ENCODE measurements at places on chromosomes 5 and 9.

- DNase-seq, result no peak
Measured at GRCh38 chr9:113597390-113598241, 134.1 kb downstream of the RGS3 start.

DNA sequence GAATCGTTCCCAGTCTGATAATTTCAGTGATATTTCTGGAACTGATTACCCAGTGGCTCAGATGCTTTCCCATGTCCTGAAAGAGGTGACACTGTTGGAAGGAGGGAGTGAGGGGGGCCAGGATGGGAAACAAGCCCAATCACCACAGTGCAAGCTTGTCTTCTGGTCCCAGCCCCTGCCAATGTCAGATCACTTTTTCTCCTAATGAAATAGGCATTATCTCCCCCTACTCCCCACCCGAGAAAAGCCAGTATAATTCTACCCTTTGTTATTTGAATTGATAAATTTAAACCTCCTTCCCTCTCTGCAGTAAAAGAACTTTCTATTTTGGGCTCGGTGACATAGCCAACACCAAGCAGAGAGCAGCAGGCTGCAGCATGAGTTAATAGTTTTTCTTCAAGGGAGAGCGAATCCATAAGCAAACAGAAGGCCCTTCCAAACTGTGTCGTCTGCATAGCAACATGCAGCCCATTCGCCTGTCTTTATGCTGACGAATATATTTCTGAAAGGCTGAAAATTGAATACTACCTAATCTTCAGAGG is 14.6 kb upstream of the PPP2CA start:
- DNase-seq, result no peak

GRCh38 chr5:135609981-135610380 is 31.2 kb upstream of the CXCL14 start:
- no peak for DNase-seq

DNA sequence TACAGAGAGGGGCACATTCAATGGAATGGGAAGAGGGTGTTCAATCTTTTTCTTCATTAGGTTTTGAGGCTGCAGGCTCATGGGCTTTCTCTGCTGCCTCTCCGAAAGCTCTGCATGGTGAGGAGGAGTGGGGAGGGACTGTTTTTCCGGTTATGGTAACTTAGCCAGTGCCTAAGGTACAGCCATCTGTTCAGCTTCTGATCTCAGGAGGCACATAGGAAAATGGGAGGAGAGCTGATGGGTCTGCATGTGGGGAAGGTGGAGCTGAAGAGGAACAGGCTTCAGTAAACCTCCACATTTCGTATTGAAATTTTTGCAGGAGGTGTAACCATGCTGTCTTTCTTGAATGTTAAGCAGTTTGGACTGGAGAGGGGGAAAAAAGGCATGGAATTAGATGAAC is 1020.4 kb upstream of the WWC1 start:
- DNase-seq, result no peak

DNA sequence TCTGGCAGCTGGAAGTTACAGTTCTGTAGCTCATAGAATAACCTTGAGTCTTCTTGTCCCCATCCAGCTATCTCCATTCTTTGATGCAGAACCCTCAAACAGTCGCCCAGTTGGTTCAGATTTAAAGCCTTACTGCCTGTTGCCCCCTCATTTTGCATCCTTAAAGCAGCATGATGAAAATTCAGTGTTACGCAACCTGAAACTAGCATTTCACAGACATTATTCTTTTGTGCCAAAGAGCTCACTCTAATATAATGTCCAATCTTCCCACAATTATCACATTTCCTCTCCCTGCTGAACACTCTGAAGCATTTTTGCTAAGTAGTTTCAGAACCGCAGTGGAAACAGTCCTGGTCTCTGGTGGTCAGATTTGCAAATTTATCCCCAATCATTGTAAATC is 318.0 kb downstream of the PSAT1 start:
- DNase-seq, result no peak

- peak; percentile 71 for DNase-seq
Measured at GRCh38 chr5:109455598-109456096, 45.9 kb upstream of the PJA2 start.

DNA sequence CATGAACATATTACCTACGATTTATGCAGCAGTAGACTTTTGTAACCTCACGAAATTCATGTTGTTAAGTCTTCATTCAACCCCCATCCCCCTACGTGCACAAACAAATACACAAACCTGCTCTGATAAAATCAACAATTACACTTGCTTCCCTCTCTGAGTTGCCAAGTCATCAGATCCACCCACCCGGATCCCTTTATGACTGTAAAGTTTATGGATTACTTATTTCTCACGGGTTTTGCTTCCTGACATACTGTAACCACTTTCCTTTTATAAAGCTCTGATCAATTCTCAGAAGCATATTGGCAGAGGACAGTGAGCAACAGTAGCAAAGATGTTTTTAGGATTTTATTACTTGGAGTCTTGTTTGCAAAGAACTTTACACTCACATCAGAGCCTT is 70.5 kb downstream of the MLLT3 start:
- peak; percentile 84 for DNase-seq
